ENCODE measurements at places on chromosomes 4 and X. TPM values are rescaled to one million over a fixed set of nuclear protein-coding genes. Genes with fewer than 3 reads are reported as not detected.

TMEM271 gene
- polyA plus RNA-seq, result 2.1 TPM

TSR2 gene
- polyA plus RNA-seq, result 98.8 TPM

MSANTD1 gene
- polyA plus RNA-seq, result 0.51 TPM

SHROOM3 gene
- 30.9 TPM for polyA plus RNA-seq

GRCh38 chrX:41442824-41443550, 4.2 kb upstream of the NYX start:
- no peak for DNase-seq

DNA sequence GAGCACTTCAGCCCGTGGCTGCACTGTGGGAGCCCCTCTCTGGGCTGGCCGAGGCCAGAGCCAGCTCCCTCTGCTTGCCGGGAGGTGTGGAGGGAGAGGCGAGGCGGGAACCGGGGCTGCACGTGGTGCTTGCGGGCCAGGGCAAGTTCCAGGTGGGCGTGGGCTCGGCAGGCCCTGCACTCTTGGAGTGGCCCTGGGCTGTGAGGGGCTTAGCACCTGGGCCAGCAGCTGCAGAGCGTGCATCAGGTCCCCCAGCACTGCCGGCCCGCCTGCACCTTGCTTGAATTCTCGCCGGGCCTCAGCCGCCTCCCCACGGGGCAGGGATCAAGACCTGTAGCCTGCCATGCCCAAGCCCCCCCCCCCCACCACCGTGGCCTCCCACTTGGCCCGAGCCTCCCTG, 28.9 kb upstream of the APOOL start:
- no peak for DNase-seq

GRCh38 chrX:24271262-24271661, 42.6 kb downstream of the SUPT20HL2 start:
- DNase-seq, result no peak

- DNase-seq, result no peak
Observed at GRCh38 chrX:27444093-27444908, 18.8 kb downstream of the PPP4R3C start.

DNA sequence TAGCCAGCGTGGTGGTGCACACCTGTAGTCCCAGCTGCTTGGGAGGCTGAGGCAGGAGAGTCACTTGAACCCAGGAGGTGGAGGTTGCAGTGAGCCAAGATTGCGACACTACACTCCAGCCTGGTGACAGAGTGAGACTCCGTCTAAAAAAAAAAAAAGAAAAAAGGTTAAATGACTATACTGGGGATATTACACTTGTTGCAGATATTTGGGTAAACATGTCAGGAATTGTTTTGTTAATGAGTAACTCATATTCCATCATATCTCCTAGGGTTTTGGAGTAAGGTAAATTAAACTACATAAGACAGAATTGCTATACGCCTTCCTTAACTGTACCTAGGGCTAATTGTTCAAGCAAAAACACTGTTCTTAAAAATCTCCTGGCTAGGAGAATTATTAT, 291.4 kb upstream of the IGFBP7 start:
- DNase-seq, result no peak

GRCh38 chr4:26786916-26787315, 73.7 kb upstream of the STIM2 start:
- DNase-seq, result no peak

All from brain (organoid and tissue), 16 donors.